ENCODE measurements at places on chromosomes 13 and 19.
A peak's percentile ranks its signal among the peaks of the same experiment; 100 is the strongest.

DNA sequence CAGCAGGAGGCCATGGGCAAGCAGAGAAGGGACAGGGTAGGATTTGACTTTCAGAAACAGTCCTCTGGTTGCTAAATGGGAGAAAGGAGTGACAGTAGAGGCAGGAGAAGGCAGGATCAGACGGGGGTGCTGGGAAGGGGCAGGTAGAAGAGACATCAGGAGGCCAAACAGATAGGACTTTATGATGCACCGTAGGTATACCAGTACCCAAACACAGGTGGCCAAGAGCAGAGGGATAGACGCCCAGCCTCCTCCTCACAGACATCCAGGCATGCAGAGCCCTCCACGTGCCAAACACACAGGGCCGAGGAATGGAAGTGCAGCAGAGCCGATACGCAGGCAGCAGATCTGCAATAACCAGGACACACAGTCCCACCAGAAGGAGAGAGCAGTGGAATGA lies 1.3 kb upstream of the AXL start:
- DNase-seq = no peak

DNA sequence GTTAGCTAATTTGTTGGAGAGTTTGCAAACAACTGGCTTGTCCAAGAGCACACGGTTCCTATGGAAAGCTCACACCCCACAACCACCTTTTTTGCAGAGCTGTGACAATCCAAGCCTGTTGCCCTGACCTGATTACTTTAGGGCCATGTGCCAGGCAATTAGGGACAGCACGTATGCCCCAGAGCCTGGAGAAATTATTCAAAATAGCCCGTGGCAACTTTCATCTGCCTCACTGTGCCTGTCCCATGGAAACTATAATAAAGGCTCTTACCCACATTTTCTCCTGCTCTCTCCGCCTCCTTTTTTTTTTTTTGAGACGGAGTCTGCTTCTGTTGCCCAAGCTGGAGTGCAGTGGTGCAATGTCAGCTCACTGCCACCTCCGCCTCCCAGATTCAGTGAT lies 18.6 kb upstream of the FBN3 start:
- DNase-seq = no peak

DNA sequence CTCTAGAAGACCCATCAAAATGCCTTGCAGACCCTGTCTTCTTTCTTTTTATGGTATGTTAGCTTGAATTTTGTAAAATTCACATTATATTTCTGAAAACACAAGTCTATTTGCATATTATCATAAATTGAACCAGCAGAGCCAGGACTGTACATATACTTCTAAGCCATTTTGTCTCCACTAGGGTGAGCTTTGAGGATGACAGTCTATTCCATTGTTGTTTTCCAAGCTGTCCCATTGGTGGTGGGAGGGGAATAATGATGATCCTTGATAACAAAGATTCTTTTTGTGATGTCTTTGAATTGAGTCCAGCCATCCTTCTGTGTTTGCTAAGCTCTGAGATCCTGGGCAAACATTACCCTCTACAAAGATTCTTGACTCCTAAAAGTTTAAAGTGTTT lies 359.3 kb upstream of the PCDH20 start:
- no peak for DNase-seq

DNA sequence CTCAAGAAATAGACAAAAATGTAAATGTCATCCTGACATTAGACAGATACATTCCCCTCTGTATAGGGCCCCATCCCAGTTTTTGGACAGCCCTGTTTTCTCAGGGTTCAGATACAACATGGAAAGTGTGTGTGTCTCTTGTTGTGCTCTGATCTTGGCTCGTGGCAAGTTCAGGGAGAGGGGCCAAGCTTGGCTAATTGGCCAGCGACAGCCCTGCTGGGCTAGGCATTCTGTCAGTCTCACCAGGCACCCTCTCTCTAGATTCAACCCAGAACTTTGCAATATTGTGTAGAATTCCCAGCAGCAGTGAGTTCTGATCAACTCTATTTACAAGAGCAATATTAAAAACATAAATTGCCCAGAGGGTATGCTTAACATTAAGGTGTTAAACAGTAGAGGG lies 30.1 kb downstream of the MTUS2 start:
- no peak for DNase-seq

DNA sequence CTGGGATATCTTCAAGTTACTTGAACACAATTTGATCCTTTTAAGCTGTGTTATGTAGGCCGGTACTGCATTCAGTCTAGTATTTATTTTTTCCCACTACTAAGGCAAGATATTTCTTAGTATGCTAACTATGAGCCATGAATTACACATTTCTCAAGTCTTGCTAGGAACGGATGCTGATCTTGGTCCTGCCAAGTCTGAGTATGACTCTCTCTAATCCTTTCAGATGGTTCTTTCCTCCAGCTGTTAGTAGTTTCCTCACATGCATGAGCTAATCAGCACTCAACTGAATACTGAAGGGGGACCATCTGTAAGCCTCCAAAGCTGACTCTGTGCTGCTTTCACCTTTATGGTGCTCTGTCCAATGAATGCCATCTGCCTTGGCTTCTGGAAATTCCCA lies 460.3 kb downstream of the KCTD12 start:
- peak; percentile 92 for DNase-seq

DNA sequence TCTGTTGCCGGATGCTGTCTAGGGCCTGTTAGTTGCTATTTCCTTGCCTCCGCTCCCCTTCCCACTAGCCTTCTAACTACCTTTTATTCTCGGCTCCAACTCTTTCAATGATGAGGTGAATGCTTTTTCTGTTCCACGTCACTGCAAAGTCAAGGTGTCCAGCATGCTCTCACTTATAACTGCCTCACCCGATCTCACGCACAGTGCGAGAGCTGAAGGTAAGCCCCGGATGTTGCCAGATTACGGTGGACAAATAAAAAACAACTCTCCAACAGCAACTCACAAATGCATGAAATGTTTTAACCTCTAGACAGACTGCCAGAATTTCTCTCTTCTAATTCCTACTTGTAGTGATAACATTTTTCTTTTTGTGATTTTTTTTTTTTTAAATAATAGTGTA lies 169.9 kb downstream of the STK24 start:
- DNase-seq = no peak

- DNase-seq = peak; percentile 65
Observed at GRCh38 chr13:62512194-62513141, 1096.8 kb upstream of the PCDH20 start.

DNA sequence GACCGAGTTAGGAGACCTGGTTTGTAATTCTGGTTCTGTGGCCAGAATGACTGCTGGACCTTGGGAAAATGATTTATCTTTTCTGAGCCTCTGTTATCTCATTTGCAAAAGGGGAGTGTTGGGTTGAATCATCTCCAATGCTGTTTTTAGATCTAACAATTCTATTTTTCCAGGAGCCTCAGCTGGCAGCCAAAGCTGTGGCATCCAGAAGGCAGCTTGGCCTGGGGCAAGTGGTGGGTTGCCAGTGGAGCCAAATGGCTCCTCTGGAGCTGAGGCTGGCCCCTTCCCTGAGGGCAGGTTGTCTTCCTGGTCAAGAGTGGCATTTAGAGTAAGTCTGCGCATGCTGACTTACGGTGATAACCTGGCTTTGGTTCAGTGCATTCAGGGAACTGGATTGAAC lies 21.3 kb downstream of the B3GLCT start:
- no peak for DNase-seq

DNA sequence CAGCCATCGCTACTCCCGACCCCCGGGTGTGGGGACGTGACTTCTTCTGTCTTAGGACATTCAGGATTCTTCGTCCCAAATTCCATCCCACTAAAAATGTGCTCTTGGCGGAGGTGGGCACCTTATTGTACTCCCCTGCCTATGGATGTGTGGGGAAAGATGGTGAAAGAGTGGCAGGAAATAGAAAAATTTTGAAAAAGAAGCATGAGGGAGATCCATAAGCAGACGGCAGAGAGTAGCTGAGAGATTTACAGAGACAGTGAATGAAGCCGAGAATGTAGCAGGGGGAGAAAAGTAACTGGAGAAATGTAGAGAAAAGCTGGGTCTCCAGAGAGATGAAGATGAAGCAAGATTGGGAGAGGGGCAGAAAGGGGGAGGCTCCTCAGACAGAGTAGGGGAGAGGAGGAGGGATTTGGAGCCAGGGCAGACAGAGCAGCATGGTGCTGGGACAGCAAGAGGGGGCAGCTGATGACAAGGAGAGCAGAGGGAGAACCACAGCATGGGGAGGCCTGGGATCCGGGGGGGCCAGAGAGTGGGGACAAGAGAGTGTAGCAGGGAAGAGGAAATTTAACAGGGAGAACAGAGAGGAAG lies 843 bp downstream of the ZNF610 start:
- no peak for DNase-seq

DNA sequence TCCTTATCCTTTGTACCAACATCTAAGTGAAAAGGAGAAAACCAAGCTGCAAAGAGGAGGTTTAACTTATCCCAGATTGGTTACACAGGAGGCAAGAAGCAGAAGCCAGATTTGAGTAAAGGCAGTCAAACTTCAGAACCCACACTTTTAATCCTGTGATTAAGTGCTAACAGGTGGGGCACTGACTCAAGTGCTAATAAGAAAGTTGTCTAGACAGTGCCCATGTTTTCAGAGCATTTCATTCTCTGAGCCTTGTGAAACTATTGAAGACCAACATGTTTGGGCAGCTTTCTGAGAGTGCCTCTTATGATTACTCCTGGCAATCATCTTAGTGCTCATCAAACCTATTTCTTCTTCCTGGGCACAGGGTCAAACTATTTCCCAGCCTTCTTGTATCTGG lies 380.8 kb downstream of the KCNRG start:
- peak; percentile 82 for DNase-seq

DNA sequence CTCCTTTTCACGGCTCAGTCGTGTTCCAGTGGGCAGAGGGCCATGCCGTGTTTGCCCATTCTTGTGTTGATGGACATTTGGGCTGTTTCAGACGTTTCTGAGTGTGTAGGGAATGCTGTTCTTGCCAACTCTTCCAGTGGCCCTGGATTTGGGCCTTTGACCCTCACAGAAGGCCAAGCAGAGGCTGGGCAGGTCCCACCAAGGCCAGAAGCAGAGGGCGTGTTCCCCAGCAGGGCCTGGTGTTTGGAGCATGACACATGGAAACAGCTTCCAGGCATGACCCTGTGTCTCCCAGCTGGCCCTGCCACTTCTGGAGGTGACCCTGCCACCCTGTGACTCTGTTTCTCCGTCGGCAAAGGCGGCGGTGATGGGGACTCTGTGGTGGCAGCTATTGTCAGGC lies 35.9 kb downstream of the EFNA2 start:
- DNase-seq = no peak

GRCh38 chr13:71758828-71759227 lies 108.2 kb downstream of the DACH1 start:
- no peak for DNase-seq

- DNase-seq = peak; percentile 70
Observed at GRCh38 chr13:71218960-71219359, 648.0 kb downstream of the DACH1 start.
